Right ventricle myocardium inferior (tissue), 1 donor: ENCODE measurements at places on chromosomes 11 and 22. TPM values are rescaled to one million over a fixed set of nuclear protein-coding genes. Genes with fewer than 3 reads are reported as not detected.

E2F8 gene
- 1.7 TPM for total RNA-seq

- peak; percentile 83 for DNase-seq
Measured at GRCh38 chr22:24189249-24190158, 8.2 kb downstream of the SUSD2 start.

GRCh38 chr11:117822074-117823033, 2.2 kb downstream of the FXYD2 start:
- no peak for DNase-seq

DNA sequence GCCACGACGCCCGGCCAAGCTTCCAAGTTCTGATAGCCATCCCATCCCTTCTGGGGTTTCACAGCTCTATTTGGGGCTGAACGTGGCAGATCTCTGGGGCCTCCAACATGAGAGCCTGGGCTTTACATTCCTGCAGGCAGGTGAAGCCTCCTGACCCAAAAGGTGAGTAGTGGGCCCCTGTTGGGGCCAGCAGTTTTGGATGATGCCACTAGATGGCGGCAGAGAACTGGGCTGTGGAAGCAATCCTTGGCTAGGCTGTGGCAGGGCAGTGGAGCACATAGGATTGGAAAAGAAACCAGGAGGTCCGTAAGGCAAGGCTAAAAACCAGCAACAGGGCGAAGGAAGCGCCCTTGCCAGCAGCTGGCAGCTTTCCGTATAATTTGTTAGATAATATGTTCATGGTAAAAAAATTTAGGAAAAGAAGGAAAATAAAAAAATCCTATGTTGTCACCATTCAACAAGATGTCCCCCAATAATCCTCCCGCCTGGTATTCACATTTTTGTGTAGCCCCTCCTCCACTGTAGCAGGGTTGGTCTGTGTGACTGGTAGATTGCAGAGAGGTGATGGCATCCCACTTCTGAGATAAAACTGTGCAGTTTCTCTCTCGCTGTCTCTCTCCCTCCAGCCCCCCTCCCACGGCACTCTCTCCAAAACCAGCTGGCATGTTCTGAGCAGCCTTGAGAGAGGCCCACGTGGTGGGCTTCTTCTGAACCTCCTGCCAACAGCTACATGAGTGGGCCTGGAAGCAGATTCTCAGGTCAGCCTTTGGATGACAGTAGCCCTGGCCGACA, 43.6 kb upstream of the OR4B1 start:
- DNase-seq, result peak; percentile 77

- no peak for DNase-seq
Measured at GRCh38 chr22:34010259-34010658, 90.0 kb upstream of the LARGE1 start.
